GM19239 (cell line): ENCODE measurements at places on chromosomes 2 and 18.
A peak's percentile ranks its signal among the peaks of the same experiment; 100 is the strongest.

DNA sequence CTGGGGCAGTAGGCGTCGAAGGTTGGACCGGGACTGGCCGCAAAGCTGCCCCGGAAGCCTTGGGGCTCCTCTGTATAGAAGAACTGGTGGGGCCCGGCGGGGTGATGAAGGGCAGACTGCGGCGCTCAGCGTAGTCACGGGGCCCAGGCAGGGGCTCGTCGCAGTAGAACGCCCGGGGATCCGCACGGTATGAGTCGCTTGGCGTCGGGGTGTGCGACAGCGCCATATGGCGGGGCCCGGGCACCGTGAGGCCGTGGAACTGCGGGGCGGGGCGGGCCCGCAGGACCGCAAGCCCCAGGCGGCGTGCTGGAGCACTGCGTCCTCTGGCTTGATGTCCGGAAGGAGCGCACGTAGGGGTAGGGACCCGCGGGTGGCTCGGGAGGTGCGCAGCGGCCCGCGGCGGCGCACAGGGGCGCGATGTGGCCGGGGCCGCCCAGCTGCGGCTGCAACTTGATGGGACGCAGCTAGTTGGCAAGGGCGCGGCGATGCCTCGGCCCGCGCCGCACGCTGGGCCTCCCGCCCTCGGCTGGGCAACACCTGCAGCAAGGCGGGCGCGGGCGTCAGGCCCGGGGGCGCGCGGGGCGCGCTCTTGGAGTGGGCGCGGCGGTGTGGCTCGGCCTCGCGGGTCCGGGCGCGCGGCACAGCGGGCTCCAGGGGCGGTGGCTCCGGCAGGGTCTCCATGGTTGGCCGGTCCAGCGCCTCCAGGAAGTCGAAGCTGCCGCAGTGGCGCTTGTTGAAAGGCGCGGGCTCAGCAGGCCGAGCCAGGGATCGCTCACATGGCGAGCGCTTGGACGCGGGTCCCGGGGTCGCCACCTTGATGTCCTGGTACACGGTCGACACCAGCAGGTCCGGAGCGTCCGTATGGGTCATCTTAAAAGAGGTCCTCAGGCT is 251.4 kb downstream of the ANKRD30B start:
- DNase-seq = no peak

GRCh38 chr2:226420646-226421045 is 379.0 kb downstream of the IRS1 start:
- DNase-seq = no peak

GRCh38 chr2:41626936-41627335 is 420.9 kb upstream of the PKDCC start:
- no peak for DNase-seq

GRCh38 chr2:199261936-199262335 is 195.8 kb downstream of the SATB2 start:
- no peak for DNase-seq

- DNase-seq = no peak
Observed at GRCh38 chr2:85681372-85681763, 12.8 kb upstream of the GNLY start.

DNA sequence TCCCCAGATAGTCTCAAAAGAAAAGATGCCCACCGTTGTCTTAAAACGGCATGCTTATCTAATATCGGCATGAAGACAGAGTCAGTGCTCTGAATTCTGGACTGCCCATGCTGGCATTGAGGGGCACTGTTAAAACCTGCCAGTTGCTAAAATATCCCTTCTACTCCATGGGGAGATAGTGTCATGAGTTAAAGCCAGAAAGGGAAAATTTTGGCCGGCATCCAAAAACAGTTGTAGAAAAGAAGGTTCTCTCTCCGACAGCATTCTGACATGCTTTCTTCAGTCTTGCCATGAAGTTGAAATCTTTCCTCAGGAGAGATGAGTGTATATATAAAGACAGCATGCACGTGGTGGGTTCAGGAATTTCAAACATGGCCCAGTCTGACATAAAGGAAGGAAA is 401.3 kb upstream of the PIK3C3 start:
- no peak for DNase-seq

GRCh38 chr2:22536133-22536532 is 848.8 kb upstream of the KLHL29 start:
- no peak for DNase-seq

DNA sequence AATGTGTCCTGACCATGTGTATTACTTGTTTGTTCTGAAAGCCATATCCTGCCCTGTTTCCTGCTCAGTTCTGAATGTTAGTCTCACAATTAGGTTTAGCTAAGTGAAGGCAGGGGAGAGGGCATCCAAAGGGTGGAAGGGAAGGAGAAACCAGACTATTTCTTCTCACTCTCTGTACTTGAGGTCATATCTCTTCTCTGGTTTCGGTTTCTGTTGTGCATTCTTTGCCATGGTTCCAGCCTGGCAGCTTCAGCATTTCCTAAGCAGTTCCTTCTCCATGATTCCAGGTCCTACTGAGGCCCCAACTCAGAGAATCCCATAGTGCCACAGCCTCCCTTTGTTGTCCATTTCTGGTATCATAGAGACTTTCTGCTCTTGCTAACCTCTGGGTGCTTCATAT is 40.3 kb upstream of the HNMT start:
- no peak for DNase-seq

- no peak for DNase-seq
Observed at GRCh38 chr18:11520536-11520935, 88.9 kb upstream of the SLC35G4 start.

DNA sequence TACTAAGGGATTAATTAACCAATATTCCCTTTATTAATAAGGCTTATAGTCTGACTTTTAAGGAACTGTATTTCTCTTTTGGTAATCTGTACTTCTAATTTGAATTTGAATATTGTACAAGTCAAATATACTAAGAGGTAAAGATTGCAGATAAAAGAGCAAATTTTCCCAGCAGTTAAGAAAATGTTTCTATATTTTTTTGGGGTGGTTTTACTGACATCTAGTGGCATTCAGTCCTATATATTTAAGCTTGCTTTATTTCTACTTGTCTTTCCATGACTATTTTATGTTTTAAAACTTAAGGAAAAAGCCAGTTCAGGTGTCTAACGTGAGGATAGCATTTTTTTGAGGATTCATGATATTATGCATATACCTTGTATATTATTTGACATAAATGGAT is 41.6 kb downstream of the TDRD15 start:
- DNase-seq = no peak

- DNase-seq = no peak
Observed at GRCh38 chr2:144834998-144835633, 315.2 kb upstream of the ZEB2 start.

- DNase-seq = no peak
Observed at GRCh38 chr2:160387558-160388262, 105.9 kb downstream of the RBMS1 start.

DNA sequence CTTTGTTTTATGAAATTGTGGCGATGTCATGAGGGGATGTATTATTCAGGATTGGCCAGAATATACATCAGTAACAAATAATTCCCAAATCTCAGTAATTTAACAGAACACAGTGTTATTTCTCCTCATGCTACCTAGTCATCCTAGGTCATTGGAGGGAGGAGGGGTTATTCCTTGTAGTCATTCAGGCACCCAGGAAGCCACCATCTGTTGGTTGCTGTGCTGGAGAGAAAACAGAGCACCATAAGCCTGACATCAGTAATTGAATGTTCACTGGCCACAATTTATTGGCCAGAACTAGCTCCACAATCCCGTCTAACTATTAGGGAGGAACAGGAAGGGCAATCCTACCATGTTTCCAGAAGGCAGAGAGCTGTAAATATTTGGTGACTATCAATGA is 303.5 kb upstream of the CELF4 start:
- no peak for DNase-seq

DNA sequence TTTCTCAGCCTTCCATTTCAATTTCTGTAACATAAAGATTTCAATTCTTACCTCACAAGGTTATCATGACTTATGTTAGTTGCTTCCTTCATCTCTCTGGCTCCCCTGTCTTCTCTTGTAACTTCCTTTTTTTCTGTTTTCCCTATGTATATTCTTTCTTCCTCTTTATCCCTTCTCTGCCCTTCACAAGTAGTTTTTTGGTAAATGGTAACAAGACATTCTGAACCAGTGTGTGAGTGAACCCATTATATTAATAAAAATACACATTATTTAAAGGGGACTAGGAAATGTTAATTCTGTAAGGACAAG is 8.4 kb downstream of the ACSL3 start:
- DNase-seq = no peak

DNA sequence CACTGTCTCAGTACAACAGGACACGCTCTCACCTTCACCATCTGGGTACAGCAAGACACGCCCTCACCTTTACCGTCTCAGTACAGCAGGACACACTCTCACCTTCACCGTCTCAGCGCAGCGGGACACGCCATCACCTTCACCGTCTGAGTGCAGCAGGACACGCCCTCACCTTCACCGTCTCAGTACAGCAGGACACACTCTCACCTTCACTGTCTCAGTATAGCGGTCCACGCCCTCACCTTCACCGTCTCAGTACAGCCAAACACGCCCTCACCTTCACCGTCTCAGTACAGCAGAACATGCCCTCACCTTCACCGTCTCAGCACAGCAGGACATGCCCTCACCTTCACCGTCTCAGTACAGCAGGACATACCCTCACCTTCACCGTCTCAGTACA is 109.9 kb upstream of the CTDP1 start:
- no peak for DNase-seq

GRCh38 chr2:148299616-148300015 is 278.7 kb downstream of the MBD5 start:
- DNase-seq = no peak

DNA sequence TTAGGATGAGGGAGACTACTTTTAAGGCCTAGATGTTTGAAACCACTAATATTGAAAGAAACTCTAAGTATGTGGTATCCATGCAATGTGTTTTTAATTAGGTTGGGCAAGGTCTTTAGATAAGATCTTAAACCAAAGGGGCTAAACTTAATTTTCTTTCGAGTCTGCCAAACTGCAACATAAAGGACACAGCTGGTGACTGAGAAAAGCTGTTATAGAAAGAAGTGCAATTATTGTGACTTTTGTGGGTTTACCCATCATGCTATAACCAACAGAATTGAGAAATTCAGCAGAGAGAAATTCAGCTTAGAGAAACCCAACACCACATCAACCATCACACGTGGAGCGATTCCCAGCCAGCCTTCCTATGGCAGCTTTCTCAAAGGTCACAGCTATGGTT is 119.5 kb upstream of the LMAN1 start:
- DNase-seq = no peak

DNA sequence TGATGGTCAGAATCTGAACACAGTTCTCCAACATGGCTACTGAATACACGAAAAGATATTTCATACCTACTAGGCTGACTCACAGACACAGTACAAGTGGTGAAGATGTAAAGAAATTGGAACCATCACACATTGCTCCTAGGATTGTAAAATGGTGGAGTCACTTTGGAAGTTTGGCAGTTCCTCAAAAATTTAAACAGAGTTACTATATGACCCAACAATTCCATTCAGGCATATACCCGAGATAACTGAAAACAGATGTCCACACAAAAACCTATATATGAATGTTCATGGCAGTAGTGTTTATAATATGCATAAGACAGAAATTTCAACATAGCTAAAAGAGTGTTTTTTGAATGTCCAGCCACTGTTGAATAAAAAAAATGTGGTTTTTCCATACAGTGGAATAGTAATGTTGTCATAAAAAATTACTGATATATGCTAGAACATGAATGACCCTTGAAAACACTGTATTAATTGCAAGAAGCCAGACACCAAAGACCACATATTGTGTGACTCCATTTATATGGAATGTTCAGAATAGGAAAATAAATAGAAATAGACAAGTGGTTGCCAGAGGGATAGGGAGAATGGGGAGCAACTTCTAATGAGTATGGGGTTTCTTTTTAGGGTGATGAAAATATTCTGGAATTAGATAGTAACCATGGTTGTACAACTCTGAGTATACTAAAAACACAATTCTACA is 10.1 kb downstream of the RMP24 start:
- no peak for DNase-seq

DNA sequence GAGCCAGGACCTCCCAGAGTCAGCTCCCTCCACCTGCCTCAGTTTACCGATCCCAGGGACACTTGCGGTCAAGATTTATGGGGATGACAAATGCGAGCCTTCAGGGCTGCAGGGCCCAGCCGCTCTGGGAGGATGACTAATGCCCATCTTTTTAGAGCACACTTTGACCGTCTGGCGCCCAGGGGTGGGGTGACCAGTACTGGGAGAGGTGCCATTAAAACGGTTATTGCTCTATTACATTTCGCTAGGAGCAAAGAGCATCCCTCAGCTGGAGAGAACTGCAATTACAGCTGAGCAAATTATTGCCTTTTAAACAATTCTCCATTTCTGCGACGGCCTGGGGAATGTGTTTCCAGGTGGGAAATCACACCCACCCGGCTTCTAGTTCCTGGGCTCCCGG is 42.6 kb upstream of the HPCAL1 start:
- DNase-seq = no peak

DNA sequence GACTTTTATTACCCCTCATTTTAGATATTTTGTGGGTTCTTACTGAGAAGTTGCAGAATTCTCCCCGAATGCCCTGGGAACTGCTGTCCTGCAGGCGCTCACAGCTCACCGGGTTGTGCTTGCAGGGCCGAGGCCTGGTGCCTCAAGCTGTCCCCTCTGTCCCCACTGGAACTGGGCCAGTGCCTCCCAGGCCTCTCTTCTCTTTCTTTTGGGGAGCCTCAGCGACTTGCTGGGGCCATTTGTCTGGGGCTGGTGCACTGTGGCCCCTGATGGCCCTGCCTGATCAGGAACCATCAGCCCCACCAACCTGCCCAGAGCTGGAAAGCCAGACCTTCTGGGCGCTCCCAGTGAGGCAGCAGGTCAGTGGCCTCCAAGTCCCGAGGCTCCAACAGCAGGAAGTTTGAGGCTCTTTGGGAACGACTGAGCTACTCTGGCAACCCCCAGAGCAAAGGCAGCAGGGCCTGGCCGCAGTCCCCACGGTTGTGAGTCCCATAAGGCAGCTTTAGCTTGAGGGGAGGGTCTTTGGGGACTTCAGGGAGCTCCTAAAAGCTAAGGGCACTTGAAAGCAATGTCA is 14.7 kb upstream of the NEU4 start:
- DNase-seq = no peak

- DNase-seq = peak; percentile 19
Observed at GRCh38 chr2:134718817-134719814, at the start of gene TMEM163. Gene TMEM163, minus strand, starts transcription at chr2:134719000.

GRCh38 chr2:83240611-83241010 is 1218.5 kb downstream of the SUCLG1 start:
- DNase-seq = no peak

- DNase-seq = no peak
Observed at GRCh38 chr2:10956006-10956790, 44.5 kb downstream of the KCNF1 start.

DNA sequence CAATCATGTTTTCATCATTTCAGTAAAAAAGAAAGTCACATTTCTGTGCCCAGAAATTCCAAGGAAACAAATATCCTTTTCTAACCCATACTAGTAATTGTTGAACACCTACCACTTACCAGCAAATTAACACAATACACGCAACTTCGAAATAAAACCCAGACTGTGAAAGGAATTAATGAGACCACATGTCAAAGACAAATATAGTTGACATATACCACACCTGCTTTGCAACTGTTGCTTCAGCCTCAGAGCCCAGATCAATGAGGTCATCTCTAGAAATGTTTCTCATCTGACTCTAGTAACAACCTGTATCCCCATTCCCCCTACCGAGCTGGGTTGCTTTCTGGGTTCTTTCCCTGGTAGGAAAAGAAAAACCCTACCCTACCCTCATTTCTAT is 52.6 kb downstream of the TRIP12 start:
- no peak for DNase-seq
